ENCODE measurements at places on chromosomes 16 and 17.

DNA sequence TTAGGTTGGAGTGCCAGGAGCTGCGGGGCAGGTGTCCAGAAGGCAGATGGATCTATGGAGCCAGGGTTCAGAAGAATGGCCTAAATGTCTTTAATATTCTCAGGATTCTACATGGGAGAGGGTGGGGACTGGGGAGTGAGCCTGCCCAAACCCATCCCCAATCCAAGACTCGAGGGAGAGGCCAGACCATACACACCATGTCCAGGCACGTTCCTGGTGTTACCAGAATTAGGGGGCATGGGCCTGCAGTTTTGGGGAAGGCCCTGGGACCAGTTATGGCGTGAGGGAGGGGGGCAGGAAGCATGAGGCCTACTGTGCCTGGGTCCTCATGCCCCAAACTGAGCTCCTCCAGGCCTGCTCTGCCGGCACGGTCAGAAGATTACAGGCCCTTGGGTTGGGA is 1.9 kb downstream of the TAX1BP3 start:
- no peak for DNase-seq

DNA sequence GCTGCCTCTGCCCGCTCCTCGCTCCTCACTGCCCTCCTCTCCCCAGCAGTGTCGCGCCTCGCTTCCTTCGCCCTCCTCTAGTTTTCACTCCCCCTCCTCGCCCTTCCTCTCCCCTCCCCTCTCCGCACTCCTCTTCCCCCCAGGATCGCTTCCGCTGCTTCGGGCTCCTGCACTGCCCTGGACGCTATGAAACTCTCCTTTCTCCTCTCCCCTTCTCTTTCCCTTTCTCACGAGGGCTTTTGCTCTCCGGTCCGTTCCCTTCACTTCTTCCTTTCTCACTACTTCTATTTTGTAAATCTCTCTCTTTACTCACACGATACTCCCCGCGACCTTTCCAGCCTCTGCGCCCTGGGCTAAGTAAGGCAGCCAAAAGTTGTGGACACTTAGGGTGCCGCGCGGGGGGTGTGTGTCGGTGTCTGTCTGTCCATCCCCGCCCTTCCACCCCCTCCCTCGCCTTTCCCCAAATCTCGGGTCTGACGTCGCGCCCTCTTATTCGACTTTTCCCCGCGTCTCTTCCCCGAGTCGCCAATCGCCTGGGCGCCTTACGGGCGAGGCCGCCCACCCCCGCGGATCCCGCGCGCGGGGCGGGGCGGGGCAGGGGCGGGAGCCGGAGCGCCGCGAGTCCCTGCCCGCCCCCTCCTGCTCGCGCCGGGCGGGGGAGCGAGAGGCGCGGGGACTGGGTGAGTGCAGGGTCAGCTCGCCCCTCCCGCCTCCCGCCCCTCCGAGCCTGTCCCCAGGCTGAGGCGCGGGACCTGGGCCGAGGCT is at the start of gene IRX3:
IRX3 (minus strand) TSS at position 422 of the 765 bp plus-strand sequence. CDS start 737 bp downstream, outside the sequence.
- peak; percentile 24 for DNase-seq

DNA sequence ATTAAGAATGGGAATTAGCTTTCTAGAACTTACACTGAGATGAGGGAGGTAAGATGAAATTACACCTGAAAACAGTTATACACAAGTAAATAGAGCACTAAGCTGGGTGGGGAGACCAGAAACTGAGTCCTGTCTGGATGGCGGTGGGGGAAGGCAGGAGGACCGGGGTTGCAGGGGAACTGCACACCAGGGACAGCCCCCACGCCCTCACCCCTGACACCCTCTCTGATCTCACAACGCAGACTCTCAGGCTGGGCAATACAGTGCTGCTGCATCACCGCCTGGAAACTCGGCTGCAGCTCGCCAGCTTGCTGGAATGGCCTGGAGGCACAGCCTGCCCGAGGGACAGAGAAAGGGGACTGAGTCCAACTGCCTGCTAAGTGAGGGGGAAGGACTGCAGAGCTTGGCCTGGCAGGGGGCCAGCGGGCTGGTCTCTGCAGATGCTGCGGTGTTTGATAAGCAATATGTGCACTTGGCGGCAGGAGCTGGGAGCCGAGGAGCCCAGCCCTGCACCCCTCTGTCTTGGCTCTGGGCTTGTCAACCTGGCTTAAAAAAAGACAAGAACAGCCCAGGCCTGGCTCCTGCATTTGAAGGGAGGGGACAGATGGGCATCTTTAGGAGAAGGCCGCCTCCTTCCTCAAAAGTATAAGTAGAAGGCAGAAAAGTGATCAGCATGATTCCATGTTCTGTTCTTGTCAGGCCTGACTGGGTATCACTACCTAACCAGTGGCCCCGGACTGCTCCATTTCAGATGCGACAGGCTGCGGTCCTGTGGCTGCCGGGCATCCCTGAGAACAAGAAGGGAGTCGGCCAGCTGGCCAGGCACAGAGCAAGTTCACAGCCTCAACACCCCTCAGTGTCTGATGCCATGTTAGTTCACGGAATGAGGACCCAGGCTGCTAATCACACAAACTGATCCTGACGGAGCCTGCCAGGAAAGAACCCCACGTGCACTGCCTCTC is 30.2 kb downstream of the SPHK1 start:
- peak; percentile 36 for DNase-seq

GRCh38 chr16:67533024-67533560 is 4.5 kb downstream of the RIPOR1 start:
- DNase-seq, result no peak

- DNase-seq, result no peak
Observed at GRCh38 chr17:75645889-75646637, 12.8 kb downstream of the SMIM5 start.

- DNase-seq, result no peak
Observed at GRCh38 chr16:1470481-1471251, 4.2 kb downstream of the CLCN7 start.

DNA sequence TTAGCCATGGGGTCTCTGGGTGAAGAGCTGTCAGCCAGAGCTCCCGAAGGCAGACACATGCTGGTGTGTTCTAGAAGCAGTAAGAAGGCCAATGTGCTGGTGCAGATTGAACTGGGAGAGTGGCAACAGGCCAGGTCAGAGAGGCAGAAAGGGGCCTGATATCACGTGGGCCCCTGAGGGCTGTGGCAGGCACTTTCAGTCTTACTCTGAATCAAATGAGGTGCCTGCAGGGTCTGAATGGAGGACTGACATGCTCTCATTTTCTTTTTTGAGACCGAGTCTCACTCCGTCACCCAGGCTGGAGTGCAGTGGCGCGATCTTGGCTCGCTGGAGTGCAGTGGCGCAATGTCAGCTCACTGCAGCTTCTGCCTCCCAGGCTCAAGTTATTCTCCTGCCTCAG is 293.8 kb downstream of the ABCC12 start:
- DNase-seq, result no peak

DNA sequence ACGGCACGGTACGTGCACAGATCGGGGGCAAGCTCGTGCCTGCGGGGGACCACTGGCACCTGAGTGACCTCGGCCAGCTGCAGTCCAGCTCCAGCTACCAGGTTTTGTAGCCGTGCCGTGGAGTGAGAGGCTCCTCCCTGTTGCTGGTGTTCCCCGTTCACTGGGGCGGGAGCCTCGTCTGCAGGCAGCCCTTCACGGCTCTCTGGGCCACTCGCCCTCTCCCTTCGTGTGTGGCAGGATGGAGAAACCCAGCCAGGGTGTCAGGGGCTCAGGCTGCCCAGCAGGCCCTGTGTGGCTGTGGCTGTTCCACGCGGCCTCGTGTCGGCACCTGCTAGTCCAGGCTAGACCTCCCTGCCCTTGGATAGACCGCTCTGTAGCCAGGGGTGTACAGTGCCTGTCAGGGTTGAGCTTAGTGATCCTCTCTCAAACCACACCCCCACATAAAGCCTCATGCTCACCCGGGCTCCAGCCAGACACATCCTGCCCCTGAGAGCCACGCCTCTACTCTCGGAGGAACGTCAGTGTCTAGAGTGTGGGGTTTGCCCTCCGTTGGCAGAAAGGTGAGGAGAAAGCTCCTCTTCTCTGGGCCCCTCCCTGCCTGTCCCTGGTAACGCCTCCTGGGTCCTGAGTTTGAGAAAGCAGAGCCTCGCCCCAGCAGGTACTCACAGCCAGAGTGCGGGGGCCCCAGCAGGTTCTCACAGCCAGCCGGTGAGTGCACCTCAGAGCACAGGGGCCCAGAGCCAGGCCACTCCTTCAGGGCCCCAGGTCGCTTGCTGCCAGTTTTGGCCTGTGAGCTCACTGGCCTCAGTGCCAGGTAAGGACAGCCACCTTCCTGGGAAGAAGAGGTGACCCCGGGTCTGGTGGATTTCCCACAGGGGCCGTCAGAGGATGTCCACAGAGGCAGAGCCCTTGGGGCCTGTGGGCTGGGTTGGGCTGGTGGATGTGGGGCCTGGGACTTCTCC is 27.7 kb downstream of the NME3 start:
- DNase-seq, result no peak

GRCh38 chr16:54048586-54049495 is 237.7 kb downstream of the IRX3 start:
- DNase-seq, result no peak

- DNase-seq, result no peak
Observed at GRCh38 chr17:69500911-69501429, 86.5 kb downstream of the MAP2K6 start.

- DNase-seq, result no peak
Observed at GRCh38 chr16:69405757-69406156, 18.7 kb upstream of the CYB5B start.

DNA sequence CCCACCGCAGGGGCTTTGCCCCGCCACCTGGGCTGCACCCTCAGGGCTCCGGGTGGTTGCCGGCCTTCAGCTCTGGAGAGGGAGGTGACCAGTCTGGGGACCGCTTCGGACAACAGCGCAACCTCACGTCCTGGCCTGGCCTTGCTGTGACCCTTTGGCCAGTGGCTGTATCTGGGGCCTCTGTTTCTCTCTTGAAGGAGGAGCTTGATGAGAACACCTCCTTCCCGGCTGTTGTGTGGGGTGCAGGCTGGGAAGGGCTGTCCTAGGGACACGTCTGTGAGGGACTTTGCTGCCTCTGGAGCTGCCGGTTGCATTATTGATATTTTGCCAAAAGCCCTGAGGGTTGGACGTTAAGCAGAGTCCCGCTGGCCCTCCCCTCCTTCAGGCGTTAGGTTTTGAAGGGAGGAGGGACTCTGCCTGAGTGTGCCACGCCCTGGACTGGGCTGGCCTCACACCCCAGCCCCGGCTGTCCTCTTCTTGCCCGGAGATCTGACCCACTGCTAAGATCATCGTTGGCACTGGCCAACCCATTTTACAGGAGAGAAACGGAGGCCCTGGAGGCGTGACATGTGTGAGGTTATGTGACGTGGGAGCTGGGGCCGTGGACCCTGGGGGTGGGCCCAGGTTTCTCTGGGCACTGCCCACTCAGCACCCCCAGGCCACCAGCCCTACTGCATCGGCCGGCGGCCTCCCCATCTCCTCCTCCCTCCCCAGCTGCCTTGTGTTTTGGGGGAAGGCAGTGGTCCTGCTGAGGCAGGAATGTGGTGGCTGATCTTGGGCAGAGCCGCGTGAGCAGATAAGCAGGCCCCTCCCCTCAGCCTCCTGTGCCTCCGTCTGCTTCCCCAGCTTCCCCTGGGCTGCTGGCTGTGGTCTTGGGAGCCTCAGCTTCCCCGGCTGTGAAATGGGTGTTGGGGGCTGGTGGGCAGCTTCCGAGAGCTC is 8.5 kb downstream of the ZFPM1 start:
- no peak for DNase-seq

- no peak for DNase-seq
Observed at GRCh38 chr16:87003414-87003755, 313.8 kb downstream of the C16orf95 start.

GRCh38 chr16:74752756-74753155 is 21.9 kb downstream of the FA2H start:
- no peak for DNase-seq

DNA sequence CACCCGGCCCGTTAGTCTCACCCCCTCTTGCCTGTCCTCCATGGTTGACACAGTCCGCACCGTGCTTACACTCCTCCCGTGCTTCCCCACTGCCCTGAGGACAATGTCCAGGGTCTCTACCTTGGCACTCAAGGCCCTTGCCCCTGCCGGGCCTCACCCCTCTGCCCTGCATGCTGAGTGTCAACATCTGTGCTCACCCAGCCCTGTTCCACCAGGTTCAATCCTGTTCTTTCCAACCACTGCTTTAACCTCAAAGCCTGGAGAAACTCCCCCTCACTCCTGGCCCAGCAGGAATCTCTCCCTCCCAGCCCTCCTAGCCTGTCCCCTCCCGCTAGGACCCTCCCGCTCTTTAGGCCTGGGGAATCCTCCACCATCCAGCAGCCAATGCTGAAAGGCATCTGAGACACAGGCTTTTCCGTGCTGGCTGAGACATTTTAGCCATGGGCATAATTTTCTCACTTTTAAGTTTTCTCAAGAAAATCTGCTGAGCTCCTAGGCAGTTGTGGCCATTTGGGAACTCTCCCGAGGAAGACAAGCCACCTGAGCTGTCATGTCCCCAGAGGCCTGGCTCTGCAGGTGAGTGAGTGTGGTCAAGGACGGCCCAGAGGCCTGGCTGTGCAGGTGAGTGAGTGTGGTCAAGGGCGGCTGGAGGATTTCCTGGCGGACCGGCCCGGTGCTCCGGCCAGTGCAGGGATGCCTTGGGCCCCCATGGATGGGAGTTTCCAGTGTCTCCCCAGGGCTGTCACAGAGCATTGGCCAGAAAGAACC is 10.8 kb upstream of the P2RX1 start:
- no peak for DNase-seq

- no peak for DNase-seq
Observed at GRCh38 chr17:66713533-66714042, 121.3 kb upstream of the CACNG5 start.
